ENCODE measurements at places on chromosomes 12 and 14. TPM values are rescaled to one million over a fixed set of nuclear protein-coding genes. Genes with fewer than 3 reads are reported as not detected.

NANOG gene
- not detected for total RNA-seq

COCH gene
- total RNA-seq, result 1.6 TPM

AKAP5 gene
- 0.11 TPM for total RNA-seq

PTPRO gene
- 1.8 TPM for total RNA-seq

TAS2R50 gene
- 1.5 TPM for total RNA-seq

DNA sequence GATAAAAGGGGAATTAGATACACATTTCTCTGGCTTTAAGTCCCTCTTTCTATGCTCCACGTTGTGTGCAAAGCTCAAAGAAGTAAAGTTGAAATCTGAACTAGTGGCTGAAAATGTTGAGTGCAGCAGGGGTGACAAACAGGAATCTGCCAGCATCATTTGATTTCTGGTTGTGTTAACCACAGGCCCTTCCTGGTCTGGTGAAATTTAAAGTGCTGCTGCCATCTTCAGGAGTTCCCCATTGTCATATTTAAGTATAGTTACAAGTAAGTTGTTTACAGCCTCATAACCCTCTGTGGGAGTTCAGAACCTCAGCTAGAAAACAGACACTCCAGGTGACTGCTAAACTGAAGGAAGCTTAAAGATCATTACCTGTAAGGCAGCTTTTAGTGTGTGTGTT lies 90.9 kb upstream of the CCDC196 start:
- H3K27ac ChIP-seq, result no peak overlapping the region
- H3K4me1 ChIP-seq, result no peaks in the 10 kb centered on the region
- DNase-seq, result no peak
- H3K27me3 ChIP-seq, result no peaks in the 10 kb centered on the region
- H3K4me3 ChIP-seq, result no peak overlapping the region
